Stimulated activated CD8-positive, alpha-beta memory T cell treated with anti-CD3 and anti-CD28 coated beads, Interleukin-12 subunit alpha, Interleukin-12 subunit beta, amount 100 ng/mL, for 1 hour (primary cell): ENCODE measurements at places on chromosomes 2 and 18.

GRCh38 chr2:43758739-43759138 is 15.1 kb upstream of the DYNC2LI1 start:
- DNase-seq: no peak

GRCh38 chr2:112812318-112813267 is 24.0 kb downstream of the IL1B start:
- no peak for DNase-seq

GRCh38 chr2:196391149-196391479 is 219.7 kb upstream of the STK17B start:
- no peak for DNase-seq

DNA sequence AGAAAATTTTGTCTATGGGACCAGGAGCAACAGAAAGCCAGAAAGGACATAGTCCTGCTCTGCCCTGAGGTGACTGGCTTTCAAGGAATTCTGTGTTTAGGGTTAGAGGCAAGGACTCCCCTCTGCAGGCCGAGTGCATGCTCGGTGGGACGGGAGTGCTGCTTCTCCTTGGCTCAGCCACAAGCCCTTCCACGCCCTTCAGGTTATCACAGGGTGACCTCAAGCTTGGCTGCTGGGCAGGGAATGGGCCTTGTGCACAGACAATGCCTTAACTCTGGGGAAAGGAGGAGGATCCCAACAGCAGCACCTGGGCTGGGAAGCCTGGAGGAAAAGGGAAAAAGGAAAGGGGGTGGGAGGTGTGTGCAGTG is 32.8 kb downstream of the FAM178B start:
- DNase-seq: no peak

- no peak for DNase-seq
Observed at GRCh38 chr2:112074506-112074905, 19.4 kb downstream of the TMEM87B start.

DNA sequence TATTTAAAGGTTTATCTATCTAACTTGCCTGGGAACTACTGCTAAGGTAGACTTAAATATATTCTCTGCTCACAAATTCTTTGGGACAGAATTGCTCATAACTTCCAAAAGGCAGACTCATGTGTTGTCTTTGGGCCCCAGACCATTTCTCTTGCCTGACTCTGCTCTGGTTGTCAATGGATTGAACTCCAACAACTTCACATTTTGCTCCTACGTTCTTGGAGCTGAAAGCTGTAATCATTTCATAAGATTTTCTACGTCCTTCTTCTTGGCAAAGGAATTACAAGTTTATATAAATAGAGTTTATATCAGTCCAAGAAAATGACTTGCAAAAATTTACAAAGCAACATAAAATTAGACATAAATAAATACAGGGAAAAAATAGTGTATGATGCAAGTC is 32.9 kb upstream of the PPM1B start:
- DNase-seq: no peak

DNA sequence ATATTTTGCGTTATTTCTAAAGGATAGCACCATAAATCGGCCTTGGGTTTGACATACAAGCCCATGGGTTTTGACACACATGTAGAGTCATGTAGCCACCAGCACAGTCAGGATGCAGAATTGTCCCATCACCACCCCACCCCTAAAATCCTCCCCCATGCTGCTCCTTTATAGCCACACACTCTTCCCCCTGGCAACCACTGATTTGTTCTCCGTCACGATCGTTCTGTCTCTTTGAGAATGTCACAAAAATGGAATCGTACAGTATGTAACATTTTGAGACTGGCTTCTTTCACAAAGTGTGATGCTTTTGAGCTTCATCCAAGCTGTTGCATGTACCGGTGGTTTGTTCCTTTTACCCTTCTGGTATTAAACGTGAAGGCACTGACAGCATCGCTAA is 39.1 kb downstream of the CRACDL start:
- DNase-seq: no peak

GRCh38 chr18:54720620-54721019 is 107.7 kb upstream of the RAB27B start:
- no peak for DNase-seq

DNA sequence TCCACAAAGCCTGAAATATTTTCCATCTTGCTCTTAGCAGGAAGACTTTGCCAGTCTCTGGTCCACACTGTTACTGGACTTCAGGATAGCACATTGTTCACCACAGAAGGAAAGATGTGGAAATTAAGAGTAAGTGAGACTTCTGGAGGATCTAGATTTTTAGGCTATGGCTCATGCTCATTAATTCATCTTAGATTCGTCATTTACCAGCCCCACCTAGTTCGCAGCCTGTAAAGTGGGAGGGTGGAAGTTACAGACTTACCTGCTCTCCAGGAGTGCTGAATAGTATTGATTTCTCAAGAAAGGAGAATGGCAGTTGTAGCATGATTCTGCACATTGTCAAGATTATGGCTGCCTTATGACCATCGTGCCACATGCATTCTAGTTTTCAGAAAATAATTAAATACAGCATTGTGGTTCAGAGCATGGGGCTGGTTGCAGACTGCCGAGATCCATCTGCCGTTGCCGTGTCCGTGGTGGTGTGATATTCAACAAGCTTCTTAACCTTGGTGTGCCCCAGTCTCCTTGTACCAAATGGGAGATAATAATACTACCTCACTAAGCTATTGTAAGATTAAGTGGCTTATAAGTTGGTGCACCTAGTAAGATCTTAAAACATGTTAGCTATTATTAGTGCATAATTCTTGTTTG is 56.8 kb downstream of the RNF144A start:
- DNase-seq: no peak

GRCh38 chr18:41449612-41450011 is 505.4 kb upstream of the PIK3C3 start:
- DNase-seq: no peak

- DNase-seq: no peak
Observed at GRCh38 chr2:99373144-99373543, 36.0 kb downstream of the EIF5B start.

DNA sequence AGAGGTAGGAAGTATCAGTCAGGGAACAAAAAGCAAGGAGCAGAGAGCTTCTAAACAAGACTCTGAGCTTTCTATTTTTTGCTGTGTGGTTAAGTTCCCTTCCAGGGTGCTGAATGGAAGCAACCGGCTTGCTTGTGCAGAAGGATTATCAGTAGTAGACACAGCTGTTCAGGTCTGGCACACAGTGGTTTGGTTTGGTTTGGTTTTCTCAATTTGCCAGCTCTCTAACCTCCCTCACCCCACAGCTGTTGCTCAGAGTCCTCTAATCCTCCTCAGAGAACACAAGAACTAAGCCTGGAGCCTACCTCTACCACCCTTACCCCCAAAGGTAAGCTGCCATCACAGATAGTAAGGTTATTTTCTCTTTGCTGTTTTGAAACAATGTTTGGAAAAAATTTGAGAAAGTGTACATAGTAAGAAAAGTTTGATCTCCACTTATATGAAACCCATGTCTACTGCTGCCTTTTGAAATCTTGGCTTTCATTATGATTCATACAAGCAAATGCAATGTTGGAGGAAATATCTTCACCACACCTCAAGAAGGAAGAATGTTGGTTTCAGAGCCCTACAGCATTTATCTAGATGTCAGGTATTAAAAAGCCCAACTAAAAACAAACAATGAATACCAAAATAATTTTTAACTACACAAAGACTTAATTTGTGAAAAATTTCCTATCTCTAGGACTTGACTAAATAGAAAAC is 255.3 kb downstream of the NR4A2 start:
- DNase-seq: no peak

DNA sequence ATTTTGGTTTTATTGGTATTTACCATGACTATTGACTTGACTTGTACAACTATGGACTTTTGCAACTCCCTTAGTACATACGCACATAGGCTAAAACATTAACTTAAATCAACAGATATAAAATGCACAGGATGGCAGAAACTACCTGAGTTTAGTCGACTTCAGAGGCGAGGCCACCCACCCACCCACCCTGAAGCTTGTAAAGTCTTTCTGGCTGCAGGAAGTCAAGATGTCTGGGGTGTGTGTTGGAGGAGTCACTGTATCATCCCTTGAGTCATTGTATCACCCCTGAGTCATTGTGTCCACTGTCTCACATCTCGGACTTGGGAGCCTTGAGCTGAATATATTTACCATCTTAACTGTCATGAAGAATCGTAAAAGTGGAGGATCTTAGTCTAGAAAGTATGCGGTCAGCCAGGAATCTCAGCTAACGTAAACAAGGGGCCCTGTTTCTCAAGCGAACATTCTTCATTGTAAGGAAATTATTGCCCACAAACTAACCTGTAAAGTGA is 140.0 kb upstream of the ST6GAL2 start:
- no peak for DNase-seq

- DNase-seq: no peak
Observed at GRCh38 chr2:41965173-41965908, 82.5 kb upstream of the PKDCC start.

GRCh38 chr18:55688030-55688429 is 100.0 kb upstream of the TCF4 start:
- no peak for DNase-seq

DNA sequence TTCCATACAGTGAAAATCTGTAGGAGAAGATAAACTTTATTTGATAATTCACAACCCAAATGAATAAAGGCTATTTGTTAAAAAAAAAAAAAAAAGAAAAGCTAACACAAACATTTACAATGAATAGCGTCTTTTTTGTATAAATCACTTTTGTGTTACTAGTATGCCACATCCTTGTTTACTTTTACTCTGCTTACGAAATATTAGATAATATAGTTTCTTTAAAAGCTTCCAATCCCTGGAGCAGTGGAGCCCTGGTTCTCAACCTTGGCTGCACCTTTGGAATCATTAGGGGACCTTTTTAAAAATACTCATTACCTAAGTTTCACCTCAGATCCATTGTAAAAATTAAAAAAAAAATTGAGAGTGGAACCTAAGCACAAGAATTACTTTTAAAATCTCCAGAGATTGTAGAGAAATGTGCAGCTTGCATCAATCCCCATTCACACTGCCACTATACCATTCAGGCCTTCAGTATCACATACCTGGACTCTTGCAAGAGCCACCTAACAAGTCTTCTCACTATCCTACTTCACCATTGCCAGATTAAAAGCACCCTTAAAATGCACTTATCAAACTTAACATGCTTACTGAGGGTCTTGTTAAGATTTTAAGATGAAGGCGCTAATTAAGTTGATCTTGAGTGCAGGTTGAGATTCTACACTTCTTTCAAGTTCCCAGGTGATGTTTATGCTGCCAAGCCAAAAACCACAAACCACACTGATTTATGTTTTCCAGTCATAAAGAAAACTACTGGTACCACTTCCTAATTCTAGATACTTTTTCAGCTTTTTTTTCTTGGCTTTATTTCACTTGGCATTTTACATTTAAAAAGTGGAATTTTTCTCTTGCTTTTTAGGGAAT is 59.7 kb upstream of the ZC3H15 start:
- DNase-seq: no peak

DNA sequence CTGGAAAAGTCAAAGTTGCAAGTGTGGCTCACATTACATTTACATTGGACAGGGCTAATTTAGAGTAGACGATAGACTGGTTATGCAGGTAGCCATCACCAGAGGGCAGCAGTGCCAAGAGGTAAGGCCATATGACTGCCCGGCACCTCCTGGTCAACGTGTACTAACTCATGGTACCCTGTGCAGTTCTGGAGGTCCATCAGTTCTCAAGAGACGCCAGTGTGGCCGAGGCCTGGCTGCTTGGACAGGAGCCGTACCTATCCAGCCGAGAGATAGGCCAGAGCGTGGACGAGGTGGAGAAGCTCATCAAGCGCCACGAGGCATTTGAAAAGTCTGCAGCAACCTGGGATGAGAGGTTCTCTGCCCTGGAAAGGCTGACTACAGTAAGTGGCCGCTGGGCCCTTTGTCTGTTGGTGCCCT is 65.8 kb upstream of the EML6 start:
- DNase-seq: no peak

- peak; percentile 41 for DNase-seq
Observed at GRCh38 chr2:113370478-113371091, 66.9 kb upstream of the ZNG1B start.

- DNase-seq: no peak
Observed at GRCh38 chr2:69890881-69891280, 2.9 kb upstream of the SNRNP27 start.

DNA sequence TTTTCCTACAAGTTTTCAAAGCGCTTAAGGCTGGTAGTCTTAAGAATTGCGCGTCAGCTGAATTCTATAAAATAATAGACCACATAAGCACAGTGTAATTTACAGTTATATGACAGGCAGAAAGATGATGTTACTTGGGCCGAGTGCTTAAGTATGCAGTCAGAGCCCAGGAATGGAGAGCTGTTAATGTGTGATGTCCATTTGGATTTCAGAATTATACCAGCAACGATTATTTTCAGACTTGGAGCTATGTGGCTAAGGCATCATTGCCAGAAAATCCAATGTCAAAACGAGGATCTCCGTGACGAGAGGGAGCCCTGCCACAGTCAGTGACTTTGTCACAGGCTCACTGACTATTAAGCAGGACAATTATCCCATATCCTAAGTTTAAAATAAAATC is 3.4 kb downstream of the KLF7 start:
- DNase-seq: no peak

DNA sequence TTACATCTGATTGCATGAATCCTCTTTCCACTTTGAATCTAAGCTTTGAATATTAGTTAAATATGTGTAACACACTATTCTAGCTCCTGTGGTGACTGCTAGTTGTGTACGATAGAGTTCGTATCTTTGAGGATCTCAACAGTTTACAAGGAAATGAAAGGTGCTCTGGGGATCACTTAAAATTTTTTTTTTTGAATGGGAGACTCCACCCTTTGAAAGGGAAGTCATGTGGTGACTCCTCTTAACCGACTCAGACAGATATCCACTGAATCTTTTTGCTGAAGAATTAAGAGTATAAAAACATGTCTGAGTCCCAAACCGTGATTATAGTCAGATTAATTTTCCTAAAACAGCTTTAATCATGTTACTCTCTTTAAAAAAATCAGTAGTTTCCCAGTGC is 4.0 kb downstream of the CLIP4 start:
- no peak for DNase-seq

- no peak for DNase-seq
Observed at GRCh38 chr2:113851640-113852039, 38.2 kb upstream of the ACTR3 start.

GRCh38 chr2:73294239-73294638 is 891 bp upstream of the EGR4 start:
- DNase-seq: no peak

GRCh38 chr2:208266553-208266893 is 468 bp downstream of the PIKFYVE start:
- DNase-seq: no peak
